CD4-positive, alpha-beta T cell treated with Interleukin-2 at 100 ng/mL for 4 hours (primary cell): ENCODE measurements at places on chromosomes 3 and 15.

- DNase-seq, result no peak
These were observed 51.6 kb upstream of the SLC6A11 start for GRCh38 chr3:10764259-10765051.

DNA sequence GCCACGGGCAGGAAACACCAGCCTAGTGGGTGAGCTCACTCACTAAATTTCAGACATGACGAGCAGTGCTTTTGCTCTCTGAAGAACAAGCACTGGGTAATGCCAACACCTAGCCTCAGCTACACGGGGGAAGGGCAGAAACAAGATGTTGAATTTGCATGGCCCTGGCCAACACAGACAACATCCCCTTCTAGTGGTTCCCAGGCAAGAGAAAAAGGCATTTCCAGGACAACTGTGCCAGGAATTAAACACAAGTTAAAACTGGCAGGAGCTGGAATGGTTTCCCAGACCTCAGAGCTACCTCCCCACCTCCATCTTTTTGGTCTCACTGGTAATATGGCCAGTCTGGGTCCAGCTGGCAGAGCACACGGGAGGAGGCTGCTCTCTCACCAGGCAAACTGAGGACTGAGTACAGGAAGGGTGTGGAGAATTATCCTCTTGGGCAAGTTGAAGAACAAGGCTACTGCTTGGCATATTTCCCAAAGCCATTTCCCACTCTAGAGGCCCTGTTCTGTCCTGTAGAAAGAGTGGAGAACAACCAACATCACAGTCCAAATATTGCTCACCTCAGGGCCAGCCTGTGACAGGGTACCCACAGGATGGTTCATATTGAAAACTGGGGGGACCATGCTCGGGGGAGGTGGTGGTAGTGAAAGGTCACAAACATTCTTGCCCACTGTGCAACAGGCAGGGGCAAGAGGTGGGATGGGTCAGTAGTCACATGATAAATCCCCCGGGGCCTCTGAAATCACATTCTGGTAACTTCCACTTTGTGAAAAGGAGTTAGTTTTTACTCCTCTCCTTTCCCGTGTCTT is 26.5 kb downstream of the TSPAN3 start:
- DNase-seq, result no peak

DNA sequence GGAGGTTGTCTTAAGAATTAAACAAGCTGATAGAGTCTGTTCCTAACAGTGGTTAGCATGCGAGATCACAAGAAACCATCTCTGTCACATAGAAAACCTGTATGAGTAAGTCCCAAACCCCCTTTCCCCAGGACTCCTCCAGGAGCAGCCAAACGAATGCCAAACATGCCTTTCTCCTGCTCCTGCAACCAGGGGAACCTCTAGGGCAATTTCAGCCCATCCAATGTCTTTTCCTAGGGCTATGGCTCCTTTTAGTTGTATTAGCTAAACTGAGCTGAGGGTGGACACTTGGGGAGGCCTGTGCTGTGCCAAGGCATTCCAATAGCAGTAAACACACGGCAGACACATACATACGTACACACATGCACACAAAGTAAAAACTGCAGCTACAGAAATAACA is 36.5 kb upstream of the TIMP4 start:
- no peak for DNase-seq

DNA sequence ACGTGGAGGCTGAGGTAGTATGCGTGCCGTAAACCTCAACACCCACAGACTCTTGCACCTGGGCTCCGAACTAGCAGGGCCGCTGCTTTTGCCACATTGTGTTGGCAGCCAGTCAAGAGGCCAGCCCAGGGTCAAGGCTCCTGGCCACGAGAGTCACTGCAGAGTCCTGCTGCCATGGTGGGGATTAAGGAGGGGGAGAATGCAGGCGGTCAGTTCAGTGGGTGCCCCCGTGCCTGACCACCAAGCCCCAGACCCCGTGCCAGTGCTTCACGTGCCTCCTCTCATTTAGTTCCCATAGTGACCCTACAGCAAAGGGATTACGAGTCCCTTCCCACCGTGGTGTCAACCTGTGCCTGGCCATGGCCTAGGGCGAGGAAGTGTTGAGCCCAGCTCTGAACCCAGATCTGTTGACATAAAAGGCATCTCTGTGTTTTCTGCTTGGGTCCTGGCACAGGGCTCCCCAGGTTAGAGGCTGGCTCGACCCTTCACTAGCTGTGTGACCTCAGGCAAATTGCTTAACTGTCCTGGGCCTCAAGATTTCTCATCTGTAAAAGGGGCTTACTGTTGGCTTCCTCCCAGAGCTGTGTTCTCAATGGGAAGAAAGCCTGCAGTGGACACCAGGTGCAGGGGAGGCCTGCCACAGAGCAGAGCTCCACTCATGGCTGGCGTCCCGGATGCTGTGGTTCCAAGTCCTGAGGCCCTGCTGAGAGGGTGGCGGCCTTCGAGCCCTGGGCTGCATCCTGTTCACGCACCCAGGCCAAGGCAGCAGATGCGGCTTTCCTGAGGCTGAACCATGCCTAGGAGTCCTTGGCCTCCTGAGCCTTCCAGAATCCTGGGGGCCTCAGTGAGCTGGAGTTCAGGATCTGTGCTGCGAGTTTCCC is 32.8 kb downstream of the FBLN2 start:
- DNase-seq, result no peak

DNA sequence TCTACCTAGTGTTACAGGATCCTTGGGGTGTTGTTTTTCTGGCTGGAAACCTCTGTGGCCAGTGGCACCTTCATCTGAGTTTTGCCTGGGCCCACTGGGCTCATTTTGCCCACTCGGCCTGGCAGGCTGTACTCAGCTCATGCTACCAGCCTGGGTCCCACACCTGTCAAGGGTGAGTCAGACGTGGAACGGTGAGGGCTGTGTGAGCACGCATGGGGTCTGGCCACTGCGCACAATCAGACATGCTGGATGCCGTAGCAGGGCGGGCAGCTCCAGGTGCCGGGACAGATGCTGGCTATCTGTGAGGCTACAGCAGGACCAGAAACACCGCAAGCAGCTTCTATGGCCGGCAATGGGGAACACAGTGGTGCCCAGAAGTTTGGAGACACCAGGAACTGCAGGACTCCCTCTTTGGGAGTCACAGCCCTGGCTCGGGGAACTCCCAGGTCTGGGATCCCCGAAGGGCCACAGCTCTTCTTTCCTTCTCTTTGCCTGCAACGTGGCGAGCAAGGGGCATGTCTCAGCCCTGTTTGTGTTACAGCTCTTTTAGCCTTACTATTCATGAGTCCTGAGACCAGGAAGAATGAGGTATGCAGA is 35.9 kb upstream of the DNAJC13 start:
- DNase-seq, result no peak

DNA sequence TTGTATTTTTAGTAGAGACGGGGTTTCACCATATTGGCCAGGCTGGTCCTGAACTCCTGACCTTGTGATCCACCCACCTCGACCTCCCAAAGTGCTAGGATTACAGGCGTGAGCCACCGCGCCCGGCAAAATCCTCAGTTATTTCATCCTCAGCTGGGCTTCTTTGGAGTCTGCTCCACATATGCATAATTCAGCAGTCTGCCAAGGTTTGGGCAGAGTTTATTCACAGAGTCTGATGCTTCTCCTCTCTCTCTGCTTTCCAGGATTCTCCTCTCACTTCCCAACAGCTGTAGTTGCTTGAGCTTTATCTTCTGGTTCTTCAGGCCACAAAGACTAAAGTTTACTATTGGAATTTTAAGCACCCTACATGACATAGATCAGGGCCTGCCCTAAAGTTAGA is 8.2 kb downstream of the ZNF106 start:
- no peak for DNase-seq

- DNase-seq, result no peak
These were observed 158.7 kb downstream of the MOBP start for GRCh38 chr3:39626198-39626597.

GRCh38 chr3:127491909-127492308 is 98.6 kb downstream of the TPRA1 start:
- DNase-seq, result no peak

- no peak for DNase-seq
These were observed 63.1 kb downstream of the ITGA11 start for GRCh38 chr15:68368731-68369435.

- DNase-seq, result no peak
These were observed at the start of gene ITIH4 for GRCh38 chr3:52830535-52831258. Gene ITIH4 (minus strand): TSS chr3:52830672. CDS start chr3:52830642, 30 bp downstream.

GRCh38 chr3:89043406-89043932 is 64.0 kb upstream of the EPHA3 start:
- no peak for DNase-seq

DNA sequence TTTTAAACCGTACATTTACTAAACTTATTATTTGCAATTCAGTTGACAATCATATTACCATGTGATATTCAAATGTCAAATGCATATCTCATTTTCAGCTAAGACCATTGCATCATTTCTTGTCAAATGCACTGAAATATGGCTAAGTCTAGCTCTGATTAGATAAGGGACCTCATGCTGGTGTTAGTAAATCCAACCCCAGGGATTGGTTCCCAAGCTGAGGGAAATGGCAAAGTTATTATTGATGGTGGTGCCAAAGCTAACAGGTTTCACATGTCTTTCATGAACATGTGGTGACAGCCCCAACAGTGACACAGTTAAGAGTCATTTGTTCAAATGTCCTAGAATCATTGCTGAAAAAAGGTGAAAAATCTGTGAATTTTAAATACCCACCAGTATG is 641.1 kb downstream of the MECOM start:
- no peak for DNase-seq

- no peak for DNase-seq
These were observed 116.9 kb downstream of the POLR2M start for GRCh38 chr15:57823325-57823882.

DNA sequence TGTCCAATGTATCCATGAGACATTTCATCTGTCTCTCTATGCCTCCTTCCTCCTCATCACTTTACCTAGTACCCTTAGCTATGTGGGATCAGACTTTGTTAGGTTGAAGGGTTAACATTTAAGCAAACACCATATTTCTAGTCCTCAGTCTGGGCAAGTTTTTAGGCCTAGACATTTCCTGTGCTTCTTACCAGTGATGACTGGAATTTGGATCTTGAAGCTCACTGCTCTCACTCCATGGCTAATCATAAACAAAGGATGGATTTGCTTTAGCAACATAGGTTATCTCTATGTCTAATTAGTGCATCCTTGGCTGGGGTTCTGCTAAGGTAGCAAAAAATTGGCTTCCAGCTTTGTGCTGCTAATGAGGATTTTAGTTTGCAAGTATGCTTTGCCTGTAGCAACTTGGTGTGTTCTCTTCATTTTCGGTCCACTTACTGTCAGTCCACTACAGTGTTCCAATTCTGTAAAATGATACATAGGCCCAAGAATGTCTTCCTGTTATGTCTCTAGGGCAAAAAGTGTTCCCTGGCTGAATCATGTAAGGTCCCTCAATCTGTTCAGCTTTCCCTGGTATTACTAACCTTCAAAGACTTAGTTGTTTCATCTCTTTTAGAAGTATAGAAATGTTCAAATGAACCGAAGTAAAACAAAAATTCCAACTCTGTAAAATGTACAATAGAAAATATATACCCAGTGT is 615.4 kb downstream of the CADM2 start:
- DNase-seq, result no peak

GRCh38 chr3:25473246-25473645 is 45.2 kb downstream of the RARB start:
- no peak for DNase-seq

GRCh38 chr3:30676424-30677346 is 70.3 kb downstream of the TGFBR2 start:
- no peak for DNase-seq

DNA sequence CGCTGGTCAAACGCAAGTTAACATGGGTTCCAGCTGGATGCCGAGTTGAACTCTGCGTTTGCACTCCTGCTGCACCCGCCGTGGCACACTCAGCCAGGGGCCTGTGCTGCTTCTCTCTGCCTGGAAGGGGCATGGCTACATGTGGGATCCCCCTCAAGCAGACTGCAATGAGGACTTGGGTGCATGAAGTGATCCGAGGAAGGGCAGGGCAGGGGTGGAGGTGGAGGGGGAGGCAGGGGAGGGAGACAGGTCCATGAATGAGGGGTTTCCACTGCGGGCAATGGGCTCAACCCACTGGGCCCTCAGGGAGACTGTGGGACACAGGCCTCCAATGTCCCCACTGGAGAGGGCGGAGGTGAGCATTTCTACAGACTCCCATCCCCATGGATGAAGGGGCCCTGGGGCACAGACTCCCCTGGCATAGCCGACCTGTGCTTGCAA is 141.6 kb upstream of the MEF2A start:
- DNase-seq, result no peak

DNA sequence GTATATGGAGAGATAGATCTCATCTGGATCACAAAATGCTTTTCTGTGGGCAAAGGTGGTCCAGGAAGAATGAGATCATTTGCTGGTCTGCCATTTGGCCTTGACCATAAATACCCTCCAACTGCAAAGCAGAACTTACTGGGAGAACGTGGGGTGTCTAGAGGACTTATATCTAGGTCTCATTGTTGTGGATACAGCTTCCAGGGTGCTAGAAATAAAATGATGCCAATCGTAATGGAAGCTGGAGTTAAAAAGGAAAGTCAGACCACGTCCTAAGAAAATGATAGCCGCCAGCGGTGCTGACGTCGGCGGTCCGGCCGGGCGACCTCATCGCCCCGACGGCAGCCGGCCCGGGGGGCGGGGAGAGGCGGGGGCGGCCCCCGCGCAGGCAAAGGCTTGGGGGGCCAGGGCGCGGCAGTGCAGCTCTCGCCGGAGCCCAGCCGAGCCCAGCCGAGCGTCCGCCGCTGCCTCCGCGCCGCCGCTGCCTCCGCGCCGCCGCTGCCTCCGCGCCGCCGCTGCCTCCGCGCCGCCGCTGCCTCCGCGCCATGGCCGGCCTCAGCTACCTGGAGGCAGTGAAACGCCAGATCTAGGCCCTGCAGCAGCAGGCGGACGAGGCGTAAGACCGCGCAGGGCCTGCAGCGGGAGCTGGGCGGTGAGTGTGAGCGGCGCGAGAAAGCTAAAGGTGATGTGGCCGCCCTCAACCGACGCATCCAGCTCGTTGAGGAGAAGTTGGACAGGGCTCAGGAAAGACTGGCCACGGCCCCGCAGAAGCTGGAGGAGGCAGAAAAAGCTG is 89.5 kb downstream of the EOMES start:
- peak; percentile 48 for DNase-seq

DNA sequence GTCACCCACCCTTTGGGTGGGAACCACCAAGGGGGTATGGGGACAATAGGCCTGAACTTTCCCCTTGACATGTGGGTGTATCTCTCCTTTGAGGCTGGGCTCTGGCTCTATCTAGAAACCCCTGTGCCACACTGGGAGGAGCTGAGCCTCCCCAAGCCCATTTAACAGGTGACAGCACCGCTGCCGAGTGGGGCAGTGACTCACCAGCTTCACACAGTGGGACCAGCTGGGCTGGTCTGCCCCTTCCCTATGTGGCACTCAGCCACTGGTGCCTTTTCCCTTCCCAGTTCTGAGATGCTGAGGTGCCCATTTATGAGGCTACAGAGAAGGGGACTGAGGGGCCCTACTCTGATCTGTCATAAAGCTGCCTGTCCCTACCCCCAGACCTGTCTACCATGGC is 5.1 kb downstream of the PSTPIP1 start:
- no peak for DNase-seq

- no peak for DNase-seq
These were observed 25.9 kb downstream of the SCN5A start for GRCh38 chr3:38623539-38623938.
